RPMI8226 (cell line): ENCODE measurements at places on chromosomes 4 and X.

DNA sequence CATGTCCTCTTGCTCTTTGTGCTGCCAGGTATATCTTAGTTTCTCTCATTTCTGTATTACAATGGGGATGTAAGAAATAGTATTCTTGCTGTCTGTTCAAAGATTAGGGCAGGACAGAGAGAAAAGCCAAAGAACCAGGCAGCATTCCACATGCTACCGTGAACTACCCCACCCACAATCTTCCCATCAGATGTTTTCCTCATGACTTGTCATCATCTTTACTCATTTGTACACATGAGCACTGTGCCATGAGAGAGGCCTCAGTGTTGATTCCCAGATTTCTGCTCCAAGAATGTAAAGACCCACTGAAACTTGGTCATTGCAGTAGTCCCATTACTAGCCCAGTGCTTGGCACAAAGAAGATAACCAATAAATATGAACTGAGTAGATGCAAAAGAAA lies 354.6 kb upstream of the RASGEF1B start:
- no peak for DNase-seq

DNA sequence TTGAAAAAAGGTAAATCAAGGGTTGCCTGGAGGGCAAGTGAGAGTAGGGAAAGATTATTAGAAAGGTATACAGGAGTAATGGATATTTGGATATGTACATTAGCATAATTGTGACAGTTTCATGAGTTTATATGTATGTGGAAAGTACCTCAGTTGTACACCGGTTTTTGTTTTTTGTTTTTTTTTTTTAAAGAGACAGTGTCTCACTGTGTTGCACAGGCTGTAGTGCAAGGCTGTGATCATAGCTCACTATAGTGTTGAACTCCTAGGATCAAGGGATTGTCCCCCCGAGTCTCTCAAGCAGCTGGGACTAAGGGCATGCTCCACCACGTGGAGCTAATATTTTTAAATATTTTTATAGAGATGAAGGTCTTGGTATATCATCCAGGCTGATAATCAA lies 15.3 kb upstream of the HPGD start:
- no peak for DNase-seq

DNA sequence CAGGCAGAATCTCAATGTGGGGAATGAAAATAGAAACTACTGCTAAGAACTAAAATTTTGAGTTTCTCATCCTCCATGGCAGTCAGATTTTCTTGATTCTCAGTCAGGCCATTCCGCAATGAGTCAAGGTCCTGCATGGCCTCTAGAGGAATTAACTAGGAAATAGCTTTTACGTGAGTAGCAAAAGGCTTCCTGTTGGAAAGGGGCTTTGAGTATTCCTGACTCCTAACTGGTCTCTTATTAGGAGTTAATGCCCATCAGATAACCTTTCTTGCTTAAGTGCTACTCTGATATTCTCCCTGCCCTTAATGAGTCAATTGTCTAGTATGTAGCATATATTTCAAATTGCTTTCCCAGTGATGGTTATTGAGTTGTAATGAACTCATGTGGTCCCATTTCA lies 65.7 kb upstream of the ARHGAP24 start:
- no peak for DNase-seq

DNA sequence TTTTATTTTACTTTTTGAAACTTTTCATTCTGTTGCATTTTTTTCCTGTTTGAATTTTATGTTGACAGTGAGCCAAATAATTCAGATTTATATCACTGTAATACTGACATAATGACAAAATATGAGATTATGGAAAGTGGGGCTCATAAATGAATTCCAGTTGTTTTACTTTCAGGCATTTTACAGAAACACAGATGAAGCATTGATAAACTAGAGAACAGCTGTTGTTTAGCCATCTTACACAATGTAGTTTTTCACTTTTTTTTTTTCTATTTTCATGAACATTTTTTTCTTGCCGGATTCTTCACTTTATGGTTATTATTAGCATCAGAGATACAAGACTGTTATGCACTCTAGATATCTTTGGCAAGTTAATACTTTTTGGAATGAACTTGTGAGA lies 91.7 kb upstream of the PAQR3 start:
- DNase-seq = no peak

DNA sequence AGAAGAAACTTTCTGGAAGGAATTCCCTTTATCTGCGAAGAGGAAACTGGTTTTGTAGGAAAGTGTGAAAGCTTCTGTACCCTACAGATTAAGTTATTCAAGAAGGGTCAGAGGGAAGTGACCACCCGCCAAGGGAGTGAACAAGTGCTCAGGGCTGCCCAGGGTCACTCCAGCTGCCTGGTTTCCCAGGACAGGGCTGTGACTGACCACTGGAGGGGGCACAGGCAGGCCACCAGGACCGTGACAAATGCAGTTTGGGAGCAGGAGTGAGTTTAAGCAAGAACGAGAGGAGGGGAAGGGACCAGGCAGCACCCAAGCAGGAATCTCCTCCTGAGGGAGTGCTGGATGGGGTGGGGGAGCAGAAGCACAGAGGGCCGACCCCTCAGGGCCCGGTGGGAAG lies 34.2 kb downstream of the ZFYVE28 start:
- no peak for DNase-seq

DNA sequence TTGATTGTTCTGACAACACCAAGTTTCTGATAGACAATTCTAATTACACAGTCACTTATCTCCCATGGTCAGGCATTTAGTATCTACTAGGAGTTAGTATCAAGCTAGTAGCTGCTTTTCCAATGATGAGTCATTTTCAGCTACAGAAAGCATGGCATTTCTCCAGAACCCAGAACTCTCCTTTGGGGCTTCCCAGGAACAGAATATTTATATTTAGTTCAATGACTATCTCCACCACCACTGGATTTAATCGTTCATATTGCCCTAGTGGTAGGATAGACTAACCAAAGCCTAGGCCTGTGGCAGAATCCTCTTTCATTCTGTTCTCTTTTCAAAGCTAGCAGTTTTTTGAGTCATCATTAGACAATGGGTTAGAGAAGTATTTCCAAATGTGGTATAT lies 569.4 kb downstream of the GABRG1 start:
- no peak for DNase-seq

- DNase-seq = no peak
Observed at GRCh38 chrX:134774190-134775048, 116.1 kb upstream of the PLAC1 start.

GRCh38 chrX:23756165-23756564 lies 13.1 kb upstream of the ACOT9 start:
- DNase-seq = peak; percentile 75

DNA sequence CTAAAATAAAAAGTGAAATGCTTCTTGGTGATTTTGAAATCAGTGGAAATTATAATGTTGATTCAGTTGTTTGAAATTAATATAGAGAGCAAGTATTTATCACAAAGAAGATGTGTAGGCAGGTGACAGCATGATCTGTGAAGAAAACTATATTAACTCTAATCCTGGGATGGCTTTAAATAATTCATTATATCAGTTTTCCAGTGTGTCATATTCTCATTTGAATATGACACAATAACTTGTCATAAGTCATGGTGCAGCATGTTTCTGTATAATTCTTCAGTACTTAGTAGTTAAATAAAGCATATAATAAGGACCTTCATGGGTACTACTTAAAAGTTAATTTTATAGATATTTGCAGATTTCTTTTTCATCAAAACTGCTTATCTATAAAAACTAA lies 573.6 kb downstream of the INPP4B start:
- DNase-seq = no peak

- DNase-seq = no peak
Observed at GRCh38 chr4:8152090-8152864, 6.3 kb downstream of the ABLIM2 start.

- peak; percentile 71 for DNase-seq
Observed at GRCh38 chr4:143335979-143336780, 496 bp upstream of the GAB1 start.

DNA sequence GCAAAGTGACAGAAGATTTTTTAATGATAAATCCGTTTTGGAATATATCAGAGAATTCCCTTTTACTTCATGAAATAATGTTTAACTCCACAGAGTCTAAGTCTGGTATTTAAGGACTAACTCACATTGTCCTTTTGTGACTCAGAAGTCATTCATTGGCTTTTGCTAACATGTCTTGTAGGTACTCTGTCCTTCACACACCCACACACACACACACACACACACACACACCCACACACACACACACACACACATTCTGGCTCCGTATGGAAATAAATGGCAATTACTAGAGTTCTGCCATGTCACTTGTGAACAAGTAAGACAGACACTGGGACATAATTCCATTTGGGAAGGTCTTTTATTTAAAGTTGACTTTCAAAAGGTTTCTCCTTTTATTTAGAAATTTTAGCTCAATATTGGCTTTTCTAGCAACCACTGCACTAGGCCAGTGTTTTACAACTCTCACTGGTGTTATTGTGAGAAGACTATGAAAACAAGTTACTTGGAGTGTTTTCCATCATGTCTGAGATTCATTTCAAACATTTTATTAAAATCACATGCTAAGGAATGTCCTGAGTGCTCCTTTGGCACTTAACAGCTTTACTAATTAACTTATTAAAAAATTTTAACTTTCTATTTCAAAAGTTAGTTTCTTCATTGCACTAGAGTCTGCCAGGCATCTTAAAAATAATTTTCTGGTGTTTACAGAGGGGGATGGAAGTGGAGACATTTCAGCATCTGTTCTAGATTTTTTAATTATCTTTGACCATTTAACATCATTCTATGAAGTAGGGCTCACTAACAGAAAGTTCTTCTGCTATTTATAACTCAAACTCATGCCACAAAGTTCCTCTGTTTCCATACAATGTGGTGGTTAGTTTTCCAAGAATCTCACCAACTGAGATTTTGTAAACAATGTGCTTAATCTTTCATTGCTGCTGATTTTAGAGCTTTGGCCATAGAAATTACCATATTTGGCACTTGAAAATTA lies 240.3 kb upstream of the GPC4 start:
- DNase-seq = no peak

DNA sequence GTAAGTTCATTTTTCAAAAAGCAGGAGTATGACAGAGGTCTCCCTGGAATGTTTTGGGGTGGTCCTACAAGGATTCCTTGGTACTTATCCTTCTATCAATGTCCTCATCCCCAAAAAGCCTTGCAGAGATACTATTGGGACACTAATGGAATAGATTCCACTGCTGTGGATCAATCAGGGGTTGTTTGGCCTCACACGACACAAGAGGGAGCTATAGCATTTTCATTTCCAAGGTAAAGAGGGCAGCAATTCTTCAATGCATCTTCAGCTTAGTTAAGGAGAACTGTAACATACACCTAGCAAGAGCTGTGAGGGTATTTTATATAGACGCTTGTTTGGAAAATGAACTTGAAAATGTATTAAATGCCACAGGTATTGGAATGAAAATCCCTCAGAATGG lies 50.9 kb downstream of the USP26 start:
- DNase-seq = peak; percentile 9

DNA sequence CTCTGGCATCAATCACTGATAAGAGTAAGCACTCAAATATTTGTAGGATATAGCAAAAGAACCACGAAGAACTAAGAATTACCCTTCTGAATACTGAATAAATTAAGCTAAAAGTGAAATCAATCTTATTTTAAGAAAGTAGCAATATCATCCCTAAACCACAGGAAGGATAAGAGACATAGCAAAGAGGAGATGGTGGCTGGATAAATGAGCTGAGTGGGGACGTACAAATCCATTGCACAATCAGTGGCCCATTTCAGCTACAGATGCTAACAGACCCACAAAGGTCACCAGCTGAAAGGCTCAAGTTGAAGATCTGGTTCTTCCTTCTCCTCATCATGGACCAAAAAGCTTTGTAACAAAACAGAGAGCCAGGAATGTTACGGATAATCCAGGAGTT lies 77.1 kb downstream of the SLC9A7 start:
- no peak for DNase-seq

- no peak for DNase-seq
Observed at GRCh38 chr4:41432881-41433280, 105.1 kb upstream of the LIMCH1 start.

GRCh38 chr4:87391576-87392054 lies 627 bp upstream of the HSD17B11 start:
- no peak for DNase-seq

GRCh38 chr4:41204400-41204978 lies 9.9 kb downstream of the APBB2 start:
- DNase-seq = no peak

DNA sequence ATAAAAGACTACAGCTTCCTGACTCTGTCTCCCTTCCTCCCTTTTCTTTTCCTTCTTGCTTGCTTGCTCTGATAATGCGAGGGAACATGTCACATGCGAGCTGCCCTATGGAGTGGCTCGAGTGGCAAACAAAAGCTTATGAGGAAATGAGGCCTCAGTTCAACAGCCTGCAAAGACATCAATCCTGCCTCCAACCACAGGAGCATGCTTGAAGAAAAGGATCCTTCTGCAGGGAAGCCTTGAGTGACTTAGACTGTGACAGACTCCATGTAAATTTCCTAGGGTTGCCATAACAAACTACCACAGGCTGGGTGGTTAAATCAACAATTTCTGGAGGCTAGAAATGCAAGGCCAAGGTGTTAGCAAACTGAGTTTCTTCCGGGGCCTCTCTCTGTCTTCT lies 152.5 kb downstream of the NR3C2 start:
- DNase-seq = no peak

- DNase-seq = no peak
Observed at GRCh38 chr4:148808416-148808815, 366.2 kb upstream of the NR3C2 start.

DNA sequence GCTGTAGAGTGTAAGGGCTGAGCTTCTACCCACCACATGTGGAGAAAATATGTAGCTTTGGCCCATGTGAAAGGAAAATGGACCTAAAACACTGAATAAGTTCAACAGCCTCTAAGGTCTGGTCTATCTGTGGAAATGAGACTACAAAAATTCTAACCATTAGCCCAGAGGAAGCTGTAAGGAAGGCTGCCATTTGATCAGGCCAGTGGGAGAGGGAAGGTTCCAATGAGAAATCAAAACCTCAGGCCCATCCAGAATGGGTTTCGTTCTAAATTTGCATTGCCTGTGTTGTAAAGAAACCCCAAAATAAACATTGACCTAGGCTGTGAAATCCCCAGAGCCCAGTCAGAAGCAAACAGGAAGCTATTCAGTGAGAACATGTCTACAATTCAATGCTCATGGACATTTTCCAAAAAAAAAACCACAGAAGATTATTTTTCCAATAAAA lies 320.4 kb upstream of the SLC7A11 start:
- DNase-seq = no peak

- no peak for DNase-seq
Observed at GRCh38 chrX:143429131-143429530, 88.1 kb downstream of the SPANXN3 start.

GRCh38 chr4:40918330-40918729 lies 168.6 kb downstream of the NSUN7 start:
- peak; percentile 11 for DNase-seq

DNA sequence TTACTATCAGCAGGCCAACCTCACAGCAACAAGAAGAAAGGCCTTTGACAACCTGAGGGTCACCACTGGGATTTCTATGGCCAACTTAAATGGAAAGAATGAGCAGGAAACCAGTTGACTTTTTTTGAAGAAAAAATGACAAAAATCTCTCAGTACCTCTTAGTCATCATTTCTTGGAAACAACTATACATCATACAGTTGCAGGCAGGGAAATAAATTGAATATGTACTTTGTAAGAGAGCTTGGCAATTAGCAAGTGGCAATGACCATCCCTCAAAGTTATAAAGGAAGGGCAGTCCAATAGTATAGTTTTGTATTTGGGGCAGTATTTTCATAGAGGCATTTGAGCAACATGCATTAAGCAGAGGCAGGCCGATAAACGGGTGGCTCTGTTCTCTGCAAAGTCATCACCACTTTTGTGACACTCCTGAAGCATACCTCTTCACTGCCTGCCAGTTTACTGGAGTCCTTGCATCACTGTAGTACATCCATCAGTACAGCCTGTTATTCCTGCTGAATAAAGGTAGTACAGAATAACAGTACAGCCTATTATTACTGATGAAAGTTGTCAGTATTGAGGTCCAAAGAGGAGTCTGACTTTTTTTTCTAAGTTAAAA lies 83.3 kb upstream of the AMELX start:
- no peak for DNase-seq
